ENCODE measurements at places on chromosomes 5 and 9. TPM values are rescaled to one million over a fixed set of nuclear protein-coding genes. Genes with fewer than 3 reads are reported as not detected.
A peak's percentile ranks its signal among the peaks of the same experiment; 100 is the strongest.

DNA sequence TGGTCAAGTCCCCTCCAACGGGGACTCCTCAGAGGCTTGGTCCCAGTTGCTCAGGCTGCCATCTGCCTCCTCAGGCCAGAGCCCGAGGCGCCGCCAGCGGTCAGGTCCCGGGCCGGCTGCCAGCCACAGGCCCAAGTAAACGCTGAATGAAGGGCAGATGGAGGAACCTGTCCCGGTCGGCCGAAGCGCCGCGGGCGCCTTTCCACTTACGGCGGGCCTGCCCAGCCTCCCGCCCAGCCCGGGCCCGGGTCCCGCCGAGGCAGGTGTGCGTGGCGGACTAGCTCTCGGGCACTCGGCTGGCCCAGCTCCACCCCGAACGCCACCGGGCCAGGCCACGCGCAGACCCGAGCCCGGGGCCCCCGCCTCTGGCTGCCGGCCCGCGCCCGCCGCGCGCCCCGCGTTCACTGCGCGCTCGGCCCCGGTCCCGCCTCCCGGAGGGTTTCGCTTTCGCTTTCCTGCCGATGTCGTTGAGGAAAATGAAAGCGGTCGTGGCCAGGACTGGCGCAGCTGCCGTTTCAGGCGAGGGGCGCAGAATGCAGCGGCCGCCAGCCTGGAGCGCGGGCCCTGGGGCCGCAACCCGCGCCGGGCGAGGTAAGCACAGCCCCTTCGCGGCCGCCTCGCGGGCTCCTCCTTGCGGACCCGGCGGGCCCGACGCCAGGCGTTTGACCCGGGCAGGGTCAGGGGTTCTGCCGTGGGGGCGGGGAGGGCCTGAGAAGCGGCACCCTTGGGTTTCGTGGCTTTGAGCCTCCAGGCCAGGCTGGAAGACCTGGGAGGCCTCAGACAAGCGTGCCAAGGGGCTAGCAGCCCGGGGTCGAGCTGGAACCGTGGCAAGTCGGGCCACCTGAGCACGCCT is 41.2 kb downstream of the SLC22A5 start:
- peak; percentile 77 for DNase-seq

DNA sequence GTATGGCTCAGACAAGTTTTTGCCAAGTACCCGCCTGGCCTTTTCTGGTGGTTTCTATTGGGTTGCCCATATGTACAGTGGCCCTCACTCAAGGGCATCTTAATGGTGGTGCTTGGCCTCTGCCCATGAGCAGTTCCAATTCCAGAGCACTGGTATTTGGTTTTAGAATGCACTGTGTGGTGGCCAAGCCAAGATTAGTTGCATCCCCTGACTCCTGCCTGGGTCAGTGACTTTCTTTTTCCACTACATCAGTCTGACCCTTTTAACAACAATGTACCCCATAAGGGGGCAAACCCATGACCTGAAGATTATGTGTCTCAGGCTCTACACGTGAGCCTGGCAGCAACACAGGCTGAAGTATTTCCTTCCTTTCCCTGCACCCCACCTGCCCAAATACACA is 34.2 kb downstream of the NPR3 start:
- no peak for DNase-seq

- no peak for DNase-seq
These were observed 183.3 kb downstream of the MAST4 start for GRCh38 chr5:66779528-66779927.

DNA sequence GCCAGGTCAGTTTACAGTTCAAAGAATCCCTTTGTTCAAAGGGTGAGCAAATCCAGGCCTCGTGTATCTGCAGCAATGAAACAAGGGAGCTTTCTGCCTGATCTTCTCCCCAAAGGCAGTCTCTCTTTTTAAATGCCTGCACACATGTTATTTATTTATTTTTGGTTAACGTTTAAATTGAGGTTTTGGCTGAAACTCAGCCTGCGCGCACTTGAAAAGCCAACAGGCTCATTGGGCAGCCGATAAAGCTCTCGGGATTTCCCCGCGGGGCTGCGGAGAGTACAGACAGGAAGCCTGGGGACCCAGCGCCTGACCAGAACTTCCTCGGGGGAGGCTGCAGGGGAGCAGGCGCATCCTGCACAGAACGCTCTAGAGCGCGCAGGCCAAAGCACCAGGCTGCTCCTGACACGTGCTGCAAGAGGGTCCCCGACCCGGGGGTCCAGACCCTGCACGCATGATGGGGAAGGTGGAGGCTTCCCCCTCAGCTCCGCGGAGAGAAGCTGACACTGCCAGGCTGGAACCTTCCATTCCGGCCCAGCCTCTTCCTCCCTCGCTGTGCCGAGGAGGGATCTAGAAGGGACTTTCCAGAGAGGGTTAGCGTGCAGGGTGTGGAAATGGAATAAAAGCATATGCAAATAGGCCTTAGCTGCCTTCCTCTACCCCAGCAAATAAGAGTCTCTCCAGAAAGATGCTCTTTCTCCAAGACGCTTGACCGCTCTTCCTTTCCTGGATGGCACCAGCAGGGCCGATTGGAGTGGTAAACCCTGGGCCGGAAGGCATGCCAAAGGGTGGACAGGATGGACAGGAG is 46.1 kb downstream of the PTTG1 start:
- DNase-seq, result no peak

- DNase-seq, result no peak
These were observed 34.4 kb downstream of the APC start for GRCh38 chr5:112772124-112772523.

- no peak for DNase-seq
These were observed 94.2 kb downstream of the PCSK1 start for GRCh38 chr5:96338624-96339415.

- no peak for DNase-seq
These were observed 2.8 kb downstream of the CDH10 start for GRCh38 chr5:24642022-24642421.

DNA sequence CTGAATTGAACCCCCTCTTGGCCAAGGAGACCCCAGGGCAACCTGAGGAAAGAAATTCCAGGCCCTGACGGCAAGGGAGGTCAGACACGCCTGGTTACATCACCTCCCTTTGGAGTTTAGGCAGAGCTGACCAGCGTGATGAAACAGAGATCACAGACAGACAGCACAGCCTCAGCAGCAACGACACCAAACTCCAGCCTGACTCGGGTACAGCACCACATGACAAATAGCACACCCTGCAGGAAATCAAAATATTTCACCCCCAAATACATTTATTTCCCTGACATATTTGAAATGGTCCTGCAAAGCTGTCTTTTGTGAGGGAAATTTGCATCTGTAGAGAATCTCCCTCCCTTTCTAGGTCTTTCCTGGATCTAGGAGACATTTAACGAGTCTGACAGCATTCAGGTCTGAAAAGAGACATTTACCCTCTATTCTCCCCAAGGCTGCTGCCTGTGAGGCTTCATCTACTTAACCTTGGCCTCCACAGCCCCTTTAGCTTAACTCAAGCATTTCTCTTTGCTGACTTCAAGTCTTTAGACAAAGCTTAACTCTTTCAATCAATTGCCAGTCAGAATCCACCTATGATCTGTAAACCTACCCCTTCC is 2.6 kb downstream of the QSOX2 start:
- DNase-seq, result no peak

DNA sequence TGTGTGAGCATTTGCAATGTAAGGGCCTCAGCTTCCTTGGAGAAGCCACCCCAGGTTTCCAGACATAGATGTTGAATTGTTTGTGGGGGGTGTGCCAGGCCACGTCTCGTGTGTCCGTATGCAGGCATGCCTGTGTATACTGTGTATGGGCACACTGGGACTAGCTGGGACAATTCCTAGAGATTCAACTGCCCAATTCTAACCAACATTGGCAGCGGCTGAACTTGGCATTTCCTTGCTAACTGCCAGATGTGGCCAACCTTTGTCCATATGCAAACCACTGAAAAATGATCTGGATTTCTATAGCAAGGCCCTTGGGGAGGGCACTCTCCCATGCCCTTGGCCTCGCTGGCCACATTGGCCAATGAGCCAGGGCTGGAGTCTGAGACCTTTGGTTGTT is 50.3 kb downstream of the SAR1B start:
- DNase-seq, result no peak

DNA sequence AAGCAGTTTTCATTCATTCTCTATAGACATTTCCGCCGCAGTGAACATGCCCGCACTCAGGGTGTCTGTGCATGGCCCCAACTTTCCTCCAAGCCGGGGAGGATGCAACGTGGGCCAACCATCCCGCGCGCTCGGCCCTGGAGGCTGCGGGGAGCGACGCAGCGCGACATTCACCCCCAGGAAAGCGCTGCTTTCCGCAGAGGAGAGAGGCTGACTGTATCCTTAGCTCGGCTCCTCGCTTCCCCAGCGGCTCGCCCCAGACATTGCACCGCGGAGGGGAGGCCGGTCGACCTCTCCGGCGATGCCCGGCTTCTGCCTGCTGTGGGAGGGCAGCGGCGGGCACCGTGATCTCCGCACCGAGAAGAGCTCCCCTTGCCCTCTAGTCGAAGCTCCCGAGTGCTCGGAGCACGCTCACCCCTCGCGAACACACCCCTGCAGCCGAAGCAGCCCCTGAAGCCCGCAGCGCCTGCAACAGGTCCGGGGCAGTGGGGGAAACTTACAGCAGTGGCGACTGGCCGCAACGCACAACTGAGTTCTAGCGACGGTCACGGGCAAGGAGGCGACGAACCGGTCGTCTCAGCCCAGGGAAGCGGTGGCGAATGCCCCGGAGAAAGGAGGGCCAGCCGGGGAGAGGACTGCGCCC is 600 bp downstream of the ENC1 start:
- DNase-seq, result no peak

GRCh38 chr9:89527084-89527483 is 29.2 kb upstream of the SEMA4D start:
- DNase-seq, result no peak

DNA sequence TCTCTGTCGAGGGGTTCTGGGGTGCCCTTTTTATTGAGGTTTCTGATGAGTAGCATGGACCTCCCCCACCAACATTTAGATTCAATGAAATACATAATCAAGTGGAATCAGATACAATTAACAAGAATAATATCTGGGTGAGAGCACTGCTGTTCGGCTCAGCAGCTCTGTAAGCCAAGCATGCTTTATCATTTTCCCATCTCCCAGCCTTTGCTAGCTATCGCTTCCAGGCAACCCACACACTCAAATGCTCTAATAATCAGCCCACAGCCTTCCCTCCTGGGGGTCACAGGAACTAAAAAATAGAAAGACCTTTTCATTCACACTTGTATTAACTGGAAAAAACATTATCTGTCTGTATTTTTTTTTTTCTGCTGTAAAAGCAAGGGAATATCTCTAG is 8.9 kb downstream of the PLPPR1 start:
- no peak for DNase-seq

DNA sequence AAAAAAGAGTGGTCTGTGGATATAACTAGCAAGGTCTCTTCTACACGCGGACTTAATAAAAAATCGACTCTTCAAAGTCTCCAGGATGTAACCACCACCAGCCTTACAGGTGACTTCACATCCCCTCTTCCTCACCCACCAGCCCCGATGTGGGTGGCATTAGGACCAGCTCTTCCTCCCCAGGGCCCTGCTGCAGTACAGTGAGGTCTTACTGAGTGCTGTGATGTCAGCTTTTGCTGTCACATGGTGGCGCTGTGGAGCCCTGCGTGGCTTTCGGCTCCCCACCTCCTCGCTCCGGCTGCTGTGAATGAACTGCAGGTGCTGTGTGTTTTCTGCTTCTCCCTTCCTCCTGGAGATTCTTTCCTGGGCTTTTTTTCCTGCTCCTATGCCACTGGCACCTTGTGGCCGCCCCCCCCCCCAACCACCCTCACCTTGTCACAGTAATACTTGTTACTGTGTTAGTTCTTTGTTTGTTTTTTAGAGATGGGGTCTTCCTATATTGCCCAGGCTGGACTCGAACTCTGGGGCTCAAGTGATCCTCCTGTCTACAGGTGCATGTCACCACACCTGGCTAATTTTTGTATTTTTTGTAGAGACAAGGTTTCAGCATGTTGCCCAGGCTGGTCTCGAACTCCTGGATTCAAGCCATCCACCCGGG is 15.8 kb upstream of the RAPGEF1 start:
- DNase-seq, result peak; percentile 76

DNA sequence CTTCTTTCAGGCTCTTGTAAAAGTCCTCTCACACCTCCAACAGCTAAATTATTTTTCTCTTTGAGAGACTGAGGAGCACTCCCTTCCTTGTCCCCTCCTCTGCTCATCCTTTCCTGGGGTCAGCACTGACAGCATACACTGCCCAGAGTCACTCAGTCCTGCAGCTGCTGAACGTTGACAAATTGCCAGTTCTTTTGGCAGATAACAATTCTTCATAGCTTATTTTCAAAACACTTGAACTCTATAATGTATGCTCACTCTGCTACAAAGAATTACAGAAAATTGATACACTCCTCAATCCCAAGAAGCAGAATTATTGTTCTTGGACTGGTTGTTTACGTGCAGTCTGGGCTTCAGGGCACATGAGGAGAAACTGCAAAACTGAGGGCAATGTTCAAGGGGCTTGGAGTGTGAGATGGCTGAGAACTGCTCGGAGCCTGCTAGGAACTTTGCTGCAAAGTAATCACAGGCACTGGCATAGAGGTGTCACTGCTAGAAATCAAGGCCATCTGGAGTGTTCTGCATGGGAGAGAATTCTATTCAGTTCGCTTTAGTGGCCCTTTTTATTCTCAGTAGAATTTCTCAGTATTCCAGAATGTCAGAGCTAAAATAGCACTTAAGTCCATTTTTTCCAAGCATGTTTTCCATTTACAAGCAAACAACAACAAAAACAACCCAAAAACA is 96.4 kb upstream of the SPOCK1 start:
- no peak for DNase-seq

DNA sequence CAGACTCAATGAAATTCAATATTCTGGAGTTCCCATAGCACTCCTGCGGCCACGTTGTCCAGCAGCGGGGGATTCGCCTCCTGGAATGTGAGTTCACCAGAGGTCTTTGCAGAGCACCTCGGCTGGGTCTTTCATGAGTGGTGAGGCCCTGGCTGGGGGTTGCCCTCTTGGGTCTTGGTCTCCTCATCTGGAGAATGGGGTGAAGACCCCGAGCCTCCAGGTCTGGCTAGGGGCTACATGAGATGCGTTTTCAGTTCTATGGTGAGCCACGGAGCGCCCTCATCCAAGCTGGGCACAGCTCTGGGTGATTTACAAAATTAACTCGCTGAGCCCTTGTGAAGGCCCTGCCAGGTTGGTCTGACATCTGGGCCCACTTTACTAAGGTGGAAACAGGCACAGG is 37.5 kb upstream of the RXRA start:
- no peak for DNase-seq

- DNase-seq, result peak; percentile 28
These were observed 69.4 kb downstream of the MSX2 start for GRCh38 chr5:174793684-174794328.

GRCh38 chr9:83445703-83446265 is 92.4 kb downstream of the FRMD3 start:
- no peak for DNase-seq

The C9orf50 gene
- total RNA-seq, result not detected

The MTAP gene
- 20.3 TPM for total RNA-seq

The PCDHGC3 gene
- 35.6 TPM for total RNA-seq

The PCDHGA5 gene
- total RNA-seq, result 6.6 TPM

The CARD6 gene
- 1.6 TPM for total RNA-seq

The SPATA31C1 gene
- not detected for total RNA-seq

The PPP2R2B gene
- total RNA-seq, result 141 TPM

The HRH2 gene
- total RNA-seq, result 6.9 TPM

All from occipital lobe (tissue), 3 donors.